ENCODE measurements at places on chromosomes 7 and 10.

DNA sequence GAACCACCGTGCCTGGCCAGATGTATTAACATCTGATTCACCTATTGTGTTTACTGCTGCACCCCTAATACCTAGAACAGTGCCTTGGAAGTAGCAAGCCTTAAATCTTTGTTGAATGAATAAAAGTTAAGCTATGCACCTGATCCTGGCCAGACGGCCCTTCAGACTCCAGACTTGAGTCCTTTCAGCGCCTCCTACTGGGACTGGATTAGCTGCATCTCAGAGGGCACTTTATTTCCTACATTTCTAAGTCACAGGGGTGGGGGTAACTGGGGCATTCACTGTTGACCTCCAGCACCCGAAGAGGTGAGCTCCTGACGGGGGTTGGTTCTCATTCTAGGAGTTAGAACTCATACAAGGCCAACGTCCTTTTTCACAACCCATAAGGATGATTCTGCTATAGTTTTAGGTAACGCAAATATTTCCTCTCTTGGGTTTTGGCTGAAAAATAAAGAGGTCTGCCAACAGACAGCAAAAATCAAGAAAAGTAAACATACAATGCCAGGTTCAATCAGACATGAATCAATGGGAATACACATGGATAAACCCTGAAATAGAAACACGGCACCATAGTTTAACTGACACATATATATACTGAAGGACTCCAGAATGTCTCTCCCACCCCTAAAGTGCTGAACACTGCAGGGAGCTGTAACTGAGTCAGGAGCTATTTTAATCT, 48.0 kb upstream of the DLG5 start:
- no peak for DNase-seq

GRCh38 chr10:48463318-48464003, 141.4 kb downstream of the ARHGAP22 start:
- DNase-seq: no peak

DNA sequence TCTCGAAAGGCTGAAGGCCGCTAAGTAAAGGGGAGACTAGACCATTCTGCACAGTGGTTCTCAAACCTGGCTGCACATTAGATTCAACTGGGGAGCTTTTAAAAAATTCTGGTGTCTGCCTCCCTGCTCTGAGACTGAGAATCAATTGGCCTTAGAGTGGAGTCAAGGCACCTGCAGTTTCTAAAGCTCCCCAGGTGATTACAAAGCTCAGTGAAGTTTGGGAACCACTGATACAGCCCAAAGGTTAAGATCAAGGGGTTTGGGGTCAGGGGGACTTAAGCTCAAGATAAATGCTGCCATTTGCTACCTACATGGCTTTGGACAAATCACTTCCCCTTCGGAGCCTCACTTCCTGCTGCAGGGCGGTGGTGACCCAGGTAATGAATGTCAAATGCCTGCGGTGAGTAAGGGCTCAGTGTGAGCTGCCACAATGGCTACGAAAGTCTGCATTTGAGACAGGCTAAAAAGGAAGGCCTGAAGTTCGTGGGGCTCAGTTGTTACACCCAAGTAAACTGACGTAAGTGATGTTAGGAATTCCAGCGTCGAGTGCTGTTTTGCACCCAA, 72.3 kb downstream of the TLL2 start:
- no peak for DNase-seq

DNA sequence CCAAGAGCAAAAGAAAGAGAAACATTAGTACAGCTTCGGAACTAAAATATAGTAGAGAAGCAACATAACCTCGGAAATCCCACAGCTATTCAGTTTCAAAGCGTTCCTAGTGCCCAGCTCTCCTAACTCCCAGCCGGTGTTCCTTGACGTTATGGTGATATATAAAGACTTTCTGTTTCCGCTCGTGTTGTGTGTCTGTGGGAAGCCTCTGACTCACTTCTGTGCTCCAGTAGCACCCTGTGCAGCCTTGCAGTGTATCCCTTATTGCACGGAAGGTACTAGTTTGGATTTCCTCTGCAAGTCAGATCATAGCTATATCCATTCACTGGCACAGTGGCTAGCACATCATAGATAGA, 535 bp downstream of the ASAH2B start:
- DNase-seq: no peak

- DNase-seq: no peak
Measured at GRCh38 chr7:100670074-100670473, 3.5 kb upstream of the GNB2 start.

GRCh38 chr10:24920907-24921881, 31.2 kb downstream of the PRTFDC1 start:
- no peak for DNase-seq

- DNase-seq: no peak
Measured at GRCh38 chr7:130944997-130945396, 211.0 kb upstream of the KLF14 start.

GRCh38 chr10:4661511-4662255, 164.3 kb upstream of the AKR1E2 start:
- no peak for DNase-seq

DNA sequence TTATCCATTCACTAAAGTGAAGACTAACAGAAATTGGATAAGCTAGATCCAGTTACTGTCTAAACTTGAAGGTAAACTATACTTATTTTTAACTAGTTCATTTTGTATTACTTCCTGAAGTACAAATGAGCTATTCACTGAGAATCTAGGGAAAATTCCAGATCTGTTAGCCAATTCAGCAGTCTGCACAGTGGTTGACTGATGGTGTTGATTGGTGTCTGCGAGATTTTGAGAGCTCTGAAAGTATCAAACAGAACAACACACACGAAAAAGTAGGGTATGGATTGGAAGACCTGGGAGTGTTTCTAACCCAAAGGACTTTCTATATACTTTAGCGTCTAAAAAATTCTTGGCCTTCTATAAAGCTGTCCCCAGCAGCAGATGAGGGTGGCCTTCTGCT, 33.6 kb upstream of the AGR2 start:
- DNase-seq: no peak

- DNase-seq: no peak
Measured at GRCh38 chr10:77909021-77909748, 17.4 kb downstream of the DLG5 start.

DNA sequence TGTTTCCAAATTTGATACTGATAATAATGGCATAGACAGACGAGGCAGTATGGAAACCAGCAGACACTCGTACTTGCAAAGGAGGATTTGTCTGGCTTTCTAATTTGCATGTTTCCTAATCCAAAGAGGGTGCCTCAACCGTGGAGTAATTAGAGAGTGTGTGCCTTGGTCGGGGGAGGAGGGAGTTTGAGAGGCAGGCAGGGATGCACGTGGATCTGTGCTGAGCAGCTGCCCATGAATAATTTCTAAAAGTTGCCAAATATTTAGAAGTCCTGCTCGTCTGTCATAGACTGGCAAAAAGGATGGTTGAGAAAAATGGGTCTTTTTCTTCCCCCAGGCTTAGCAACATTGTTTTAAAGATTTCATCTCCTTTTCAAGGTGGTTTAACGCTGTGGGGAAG, 69.4 kb downstream of the PTPRE start:
- no peak for DNase-seq

GRCh38 chr10:102117391-102118159, 2.6 kb downstream of the LDB1 start:
- peak; percentile 37 for DNase-seq

GRCh38 chr10:132616170-132616995, 78.8 kb downstream of the INPP5A start:
- no peak for DNase-seq

GRCh38 chr10:70512149-70512639, 33.6 kb downstream of the PALD1 start:
- DNase-seq: no peak

DNA sequence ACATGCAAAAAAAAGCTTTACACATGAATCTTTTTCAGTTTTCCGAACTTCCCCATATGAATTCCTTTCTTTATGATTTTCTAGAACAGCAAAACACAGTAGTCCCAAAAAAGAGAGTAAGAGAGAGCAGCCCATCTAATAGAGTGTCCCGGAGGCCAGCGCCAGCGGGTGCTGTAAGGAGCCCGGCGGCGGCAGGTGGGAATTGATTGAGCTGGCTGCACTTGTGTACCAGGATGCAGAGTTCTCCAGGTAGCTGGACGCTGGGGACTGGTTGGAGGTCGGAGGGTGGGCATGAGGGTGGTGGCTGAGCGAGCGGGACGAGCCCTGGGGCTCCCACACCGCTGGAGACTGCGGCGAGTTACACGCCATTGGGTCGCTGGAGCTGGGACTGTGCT, 4.0 kb downstream of the DLX5 start:
- DNase-seq: no peak

GRCh38 chr7:18213652-18214051, 186.0 kb upstream of the PRPS1L1 start:
- DNase-seq: no peak

- DNase-seq: no peak
Measured at GRCh38 chr7:104984585-104985258, 29.3 kb upstream of the KMT2E start.

DNA sequence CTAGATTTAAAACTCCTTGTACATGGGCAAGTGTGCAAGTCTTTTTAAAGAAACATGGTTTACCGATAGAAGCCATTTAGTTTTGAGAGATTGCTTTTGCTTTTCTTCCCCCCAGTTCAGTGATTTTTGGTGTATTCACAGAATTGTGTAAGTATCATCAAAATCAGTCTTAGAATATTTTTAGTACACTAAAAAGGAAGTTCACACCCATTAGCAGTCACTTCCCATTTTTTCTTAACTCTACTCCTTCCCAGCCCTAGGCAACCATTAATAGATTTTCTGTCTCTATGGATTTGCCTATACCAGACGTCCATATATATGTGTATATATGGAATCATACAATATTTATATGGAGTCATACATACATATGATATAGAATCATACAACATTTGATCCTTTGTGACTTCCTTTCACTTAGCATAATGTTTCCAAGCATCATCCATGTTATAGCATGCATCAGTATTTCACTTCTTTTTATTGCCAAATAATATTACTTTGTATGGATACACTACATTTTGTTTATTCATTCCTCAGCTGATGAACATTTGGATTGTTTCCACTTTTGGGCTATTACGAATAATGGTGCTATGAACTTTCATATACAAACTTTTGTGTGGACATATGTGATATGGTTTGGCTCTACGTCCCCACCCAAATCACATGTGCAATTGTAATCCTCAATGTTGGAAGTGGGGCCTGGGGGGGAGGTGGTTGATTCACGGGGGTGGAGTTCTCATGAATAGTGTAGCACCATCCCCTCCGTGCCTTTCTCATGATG, 16.5 kb upstream of the ARL4A start:
- DNase-seq: no peak

DNA sequence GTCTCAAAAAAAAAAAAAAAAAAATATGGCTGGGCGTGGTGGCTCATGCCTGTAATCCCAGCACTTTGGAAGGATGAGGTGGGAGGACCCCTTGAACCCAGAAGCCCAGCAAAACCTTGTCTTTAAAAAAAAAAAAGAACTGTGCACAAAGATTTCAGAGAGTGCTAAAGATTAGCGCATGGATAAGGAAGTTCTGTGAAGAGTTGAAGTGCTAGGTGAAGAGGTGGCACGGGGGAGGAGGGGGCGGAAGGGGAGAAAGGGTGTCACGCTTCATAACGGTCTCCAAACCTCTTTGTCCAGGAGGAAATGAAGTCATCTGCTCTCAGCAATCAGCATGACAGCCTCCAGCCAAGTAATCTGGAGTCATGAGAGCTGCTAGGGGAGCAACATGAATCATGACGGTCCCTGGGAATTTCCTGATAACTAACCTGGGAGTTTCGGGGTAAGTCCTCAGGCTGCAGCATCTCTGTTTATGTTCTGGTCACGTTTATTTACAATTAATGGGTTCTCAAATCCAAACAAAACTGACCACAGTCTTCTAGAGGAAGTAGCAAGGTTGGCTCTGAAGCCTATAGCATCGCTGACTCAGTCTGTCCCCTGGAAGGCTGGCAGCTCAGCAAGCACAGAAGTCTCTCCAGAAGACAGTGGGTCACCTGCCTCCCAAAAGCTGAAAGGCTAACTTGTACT, 1.9 kb upstream of the PLAU start:
- DNase-seq: peak; percentile 39

- no peak for DNase-seq
Measured at GRCh38 chr10:58013406-58013805, 254.3 kb downstream of the IPMK start.

GRCh38 chr7:26372249-26372648, 80.6 kb downstream of the SNX10 start:
- no peak for DNase-seq

DNA sequence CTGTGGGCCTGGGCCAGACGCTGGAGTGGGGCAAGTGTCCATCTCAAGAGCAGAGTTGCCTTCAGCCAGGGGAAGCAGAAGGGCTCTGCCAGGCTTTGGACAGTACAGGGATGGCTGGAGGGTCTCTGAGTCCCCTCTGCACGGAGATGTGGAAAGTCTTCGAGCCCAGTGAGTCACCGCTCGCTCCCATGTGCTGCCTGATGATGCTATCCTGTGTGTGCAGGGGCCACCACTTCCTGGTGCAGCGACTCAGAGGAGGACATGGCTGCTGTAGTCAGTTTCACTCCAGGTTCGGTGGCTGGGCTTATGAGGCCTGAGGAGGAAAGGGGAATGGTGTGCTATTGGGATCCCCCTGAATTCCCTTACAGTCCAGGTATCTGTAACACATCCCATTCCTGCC, 6.0 kb downstream of the ADCYAP1R1 start:
- DNase-seq: no peak
